Thymus (tissue), 14 donors: ENCODE measurements at places on chromosomes 5 and 9.

GRCh38 chr9:34992376-34992951 is 2.9 kb downstream of the DNAJB5 start:
- peaks cover 2% of the 10 kb centered on the region for H3K36me3 ChIP-seq
- H3K4me3 ChIP-seq = no peak overlapping the region
- no peak overlapping the region for H3K27ac ChIP-seq
- H3K27me3 ChIP-seq = no peaks in the 10 kb centered on the region
- peaks cover 42% of the 10 kb centered on the region for H3K4me1 ChIP-seq

GRCh38 chr5:68261169-68261568 is 45.6 kb downstream of the PIK3R1 start:
- no peaks in the 10 kb centered on the region for H3K36me3 ChIP-seq
- peaks cover 17% of the 10 kb centered on the region for H3K4me1 ChIP-seq

- DNase-seq = no peak
- H3K4me3 ChIP-seq = no peak overlapping the region
- H3K36me3 ChIP-seq = no peaks in the 10 kb centered on the region
- H3K27ac ChIP-seq = no peak overlapping the region
- H3K27me3 ChIP-seq = no peaks in the 10 kb centered on the region
Observed at GRCh38 chr5:169242849-169243186, 58.1 kb downstream of the SLIT3 start.

DNA sequence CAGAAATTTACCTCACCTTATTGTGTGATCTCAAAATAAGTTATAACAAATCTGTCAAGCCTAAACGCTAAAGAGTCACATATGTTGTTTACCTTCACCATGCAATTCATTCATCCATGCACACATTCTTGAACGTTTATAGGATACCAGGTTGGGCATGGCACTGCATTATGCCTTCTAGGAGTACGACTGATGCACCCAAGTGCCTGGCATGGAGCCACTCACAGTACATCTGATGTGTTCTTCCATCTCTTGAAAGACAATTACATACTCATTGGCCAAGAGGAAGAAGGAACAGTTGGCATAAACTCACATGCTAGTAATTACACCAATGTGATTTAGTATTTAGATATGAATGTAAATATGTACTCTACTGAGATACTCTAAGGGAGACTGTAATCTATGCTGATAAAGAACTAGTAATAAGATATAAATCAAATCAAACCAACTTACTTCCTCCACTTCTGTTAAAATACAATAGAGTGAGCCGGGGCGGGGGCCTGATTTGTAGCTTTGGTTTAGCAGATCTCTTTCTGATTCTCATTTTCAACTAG is 90.7 kb downstream of the LPAR1 start:
- no peaks in the 10 kb centered on the region for H3K36me3 ChIP-seq
- no peak overlapping the region for H3K4me3 ChIP-seq
- H3K27ac ChIP-seq = no peak overlapping the region

DNA sequence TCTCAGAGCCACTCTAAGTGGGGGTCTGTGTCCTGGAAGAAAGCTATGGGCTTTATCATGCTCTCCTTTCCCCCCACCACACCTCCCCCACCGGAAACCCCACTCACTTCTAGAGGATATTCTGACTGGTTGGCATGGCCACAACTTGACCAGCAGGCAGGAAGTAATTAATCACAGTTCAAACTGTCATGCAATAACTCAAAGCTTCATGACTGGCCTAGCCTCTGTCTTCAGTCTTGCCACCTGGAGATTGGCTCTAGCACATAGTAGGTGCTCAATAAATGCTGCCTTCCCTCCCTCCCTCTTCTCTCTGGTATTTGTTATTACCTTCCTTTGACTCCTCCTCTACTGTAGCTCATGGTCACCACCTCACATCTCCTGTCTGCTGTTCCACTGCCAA is 124.7 kb downstream of the GABBR2 start:
- H3K4me1 ChIP-seq = no peaks in the 10 kb centered on the region
- no peak overlapping the region for H3K27ac ChIP-seq
- H3K27me3 ChIP-seq = no peaks in the 10 kb centered on the region
- no peak overlapping the region for H3K4me3 ChIP-seq
- DNase-seq = no peak

DNA sequence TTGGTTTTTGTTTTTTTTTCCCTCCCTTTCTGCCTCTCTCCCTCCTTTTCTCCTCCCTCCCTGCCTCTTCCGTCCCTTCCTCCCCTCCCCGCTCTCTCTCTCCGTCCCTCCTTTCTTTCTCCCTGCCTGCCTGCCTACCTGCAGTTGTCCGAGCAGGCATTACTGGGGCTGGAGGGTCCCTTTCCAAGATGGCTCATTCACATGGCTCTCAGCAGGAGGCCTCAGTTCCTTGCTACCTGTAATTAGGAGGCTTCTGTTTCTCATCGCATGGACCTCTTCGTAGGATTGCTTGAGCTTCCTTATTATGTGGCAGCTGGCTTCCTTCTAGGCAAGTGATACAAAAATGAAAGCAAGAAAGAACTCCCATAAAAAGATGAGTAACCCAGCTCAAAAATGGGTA is 8.0 kb downstream of the RGS3 start:
- no peaks in the 10 kb centered on the region for H3K4me1 ChIP-seq
- peaks cover 3% of the 10 kb centered on the region for H3K36me3 ChIP-seq

GRCh38 chr9:133844398-133844784 is 106.2 kb upstream of the SARDH start:
- H3K4me1 ChIP-seq = peaks cover 14% of the 10 kb centered on the region
- no peak for DNase-seq
- no peaks in the 10 kb centered on the region for H3K36me3 ChIP-seq
- H3K4me3 ChIP-seq = no peak overlapping the region

GRCh38 chr5:43161244-43161643 is 30.8 kb upstream of the NIM1K start:
- peaks cover 8% of the 10 kb centered on the region for H3K4me1 ChIP-seq
- no peaks in the 10 kb centered on the region for H3K27me3 ChIP-seq
- DNase-seq = peak; percentile 53
- H3K36me3 ChIP-seq = peaks cover 20% of the 10 kb centered on the region
- H3K27ac ChIP-seq = peak overlapping the region; percentile 31
